ENCODE measurements at places on chromosomes 11 and 22.

DNA sequence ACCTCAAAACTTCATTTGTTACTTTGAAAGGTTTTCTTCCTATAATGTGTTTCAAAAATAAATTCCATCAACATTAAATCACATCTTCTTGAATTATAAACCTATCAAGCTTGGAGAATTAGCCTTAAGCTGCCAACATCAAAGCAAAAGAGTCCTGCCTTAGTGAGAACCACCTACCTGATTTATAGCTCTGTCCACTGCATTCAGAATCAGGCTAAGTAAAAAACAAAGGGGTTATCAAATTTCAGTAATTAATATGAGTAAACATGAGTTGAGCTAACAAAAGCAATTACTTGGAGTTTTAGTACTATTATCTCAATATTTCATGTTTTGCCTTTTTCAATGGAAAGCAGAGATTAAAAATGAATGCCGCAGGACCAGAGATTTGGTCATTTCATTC lies 73.9 kb downstream of the CADM1 start:
- DNase-seq = no peak

- no peak for DNase-seq
Observed at GRCh38 chr11:77167791-77168190, 39.7 kb downstream of the MYO7A start.

DNA sequence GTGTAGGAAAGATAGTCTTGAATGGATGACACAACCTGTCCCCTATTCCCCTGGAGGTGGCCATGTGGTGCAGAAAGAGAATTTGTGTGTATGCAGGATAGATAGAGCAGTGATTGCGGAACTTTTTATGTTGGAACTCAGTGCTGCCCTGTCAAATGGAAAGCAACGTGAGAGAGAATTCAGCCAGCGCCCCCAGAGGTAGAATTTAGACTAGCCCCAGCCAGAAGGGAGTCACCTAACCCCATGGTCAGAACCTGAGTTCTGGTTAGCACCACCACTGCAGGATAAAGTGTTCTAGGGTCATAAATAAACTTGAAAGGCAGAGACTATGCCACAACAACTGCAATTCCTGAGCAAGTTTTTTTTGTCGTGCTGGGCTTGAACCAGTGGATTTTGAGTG lies 152.9 kb upstream of the GRIA4 start:
- DNase-seq = no peak

- no peak for DNase-seq
Observed at GRCh38 chr11:93686226-93686625, 24.7 kb downstream of the CEP295 start.

DNA sequence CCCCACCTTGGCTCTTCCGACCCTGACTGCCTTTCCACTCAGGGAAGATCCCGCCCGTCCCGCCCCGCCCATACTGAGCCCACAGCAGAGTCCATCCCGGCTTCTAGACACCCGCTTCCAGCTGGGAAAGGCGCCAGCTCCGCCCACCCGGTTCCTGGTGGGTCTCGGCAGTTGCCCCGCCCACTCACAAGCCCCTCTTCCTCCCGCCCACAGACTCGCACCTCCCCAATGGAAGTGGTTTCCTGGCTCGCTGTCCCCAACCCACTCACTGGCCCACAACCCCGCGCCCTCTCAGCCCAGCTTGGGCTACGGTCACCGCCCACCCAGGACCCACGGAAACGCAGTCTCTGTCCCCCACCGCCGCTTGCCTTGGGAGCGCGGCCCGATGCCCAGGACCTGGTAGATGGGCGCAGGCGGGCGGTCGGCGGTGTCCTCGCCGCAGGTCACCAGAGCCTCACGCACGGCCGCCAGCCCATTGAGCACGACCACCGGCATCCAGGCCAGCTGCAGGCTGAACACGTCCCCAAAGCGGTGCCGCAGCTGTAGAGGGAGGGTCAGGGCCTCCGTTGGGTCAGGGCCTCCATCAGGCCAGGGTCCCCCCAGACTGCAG lies 22.2 kb upstream of the CYP2D6 start:
- no peak for DNase-seq

- no peak for DNase-seq
Observed at GRCh38 chr11:26947904-26948639, 45.8 kb upstream of the FIBIN start.

GRCh38 chr11:46914363-46914762 lies 4.0 kb downstream of the LRP4 start:
- no peak for DNase-seq

- DNase-seq = no peak
Observed at GRCh38 chr22:48146426-48146825, 1384.0 kb downstream of the TBC1D22A start.
